Stomach (tissue), 19 donors: ENCODE measurements at places on chromosomes 6 and 20.
A peak's percentile ranks its signal among the peaks of the same experiment; 100 is the strongest.

DNA sequence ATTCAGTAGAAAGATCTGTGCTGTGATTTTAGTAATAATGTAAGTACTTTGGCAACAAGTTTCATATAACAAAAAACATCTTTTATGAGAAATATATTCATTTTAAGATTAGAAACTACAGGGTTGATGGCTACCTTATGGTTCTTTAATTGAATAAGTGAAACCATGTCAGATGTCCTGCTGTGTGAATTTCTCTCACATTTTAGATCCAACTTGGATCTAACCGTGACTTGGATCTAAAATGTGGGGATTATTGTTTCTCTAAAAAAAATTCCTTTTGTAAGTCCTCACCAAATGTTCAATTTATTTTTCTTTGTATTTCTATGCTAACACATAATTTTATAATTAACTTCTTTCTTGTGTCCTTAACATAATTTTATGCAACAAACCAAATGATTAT lies 30.4 kb downstream of the ZC2HC1B start:
- DNase-seq = peak; percentile 26

DNA sequence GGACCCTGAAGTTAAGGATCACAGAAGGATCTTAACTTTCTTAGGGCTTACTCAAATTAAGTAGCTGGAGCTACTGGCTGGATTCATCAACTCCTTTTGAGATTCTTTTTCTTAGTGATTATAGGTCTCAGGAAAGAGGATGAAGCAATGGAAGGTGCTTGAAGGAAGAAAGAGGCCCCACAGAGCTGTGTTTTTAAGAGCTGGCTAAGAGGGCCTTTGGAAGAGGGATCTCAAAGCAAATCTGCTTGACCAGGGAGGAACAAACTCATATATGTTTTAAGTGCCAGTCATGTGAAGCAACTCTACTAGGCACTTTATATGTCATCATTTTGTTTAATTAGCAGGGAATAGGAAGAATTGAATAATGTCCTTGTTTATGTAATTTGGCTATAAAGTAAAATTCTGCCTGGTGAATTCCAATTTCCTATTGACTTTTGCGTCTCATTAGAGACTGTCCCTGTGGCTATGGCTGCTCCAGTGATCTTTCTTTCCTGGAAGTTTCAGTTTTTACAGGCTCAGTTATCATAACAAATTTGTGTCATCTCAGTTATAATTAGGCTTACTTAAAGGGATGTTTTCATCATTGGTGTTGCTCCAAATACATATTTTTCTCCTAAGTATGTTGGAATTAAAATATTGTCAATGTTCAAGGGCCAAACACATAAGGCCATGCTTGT lies 222.8 kb upstream of the CITED2 start:
- DNase-seq = no peak

- no peak for DNase-seq
Observed at GRCh38 chr6:27286141-27286540, 25.9 kb downstream of the POM121L2 start.

DNA sequence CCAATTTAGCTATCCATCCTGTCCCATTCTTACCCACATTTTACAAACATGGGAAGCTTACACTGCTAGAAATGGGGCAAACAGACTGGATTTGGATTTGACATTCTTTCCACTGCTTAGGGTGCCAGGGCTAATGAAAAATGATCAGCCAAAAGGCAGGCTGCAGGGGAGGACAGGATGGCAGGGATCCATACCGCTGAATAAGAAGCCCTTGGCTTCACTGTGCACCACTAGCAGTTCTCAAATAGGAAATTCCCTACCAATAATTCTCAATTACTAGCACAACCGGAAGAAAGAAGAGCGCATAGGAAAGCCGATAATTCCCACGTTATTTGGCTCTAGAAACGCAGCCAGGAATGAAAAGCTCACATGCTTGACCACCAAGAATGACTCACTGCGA lies 73.1 kb downstream of the NDUFAF5 start:
- DNase-seq = no peak

GRCh38 chr6:129345890-129346289 lies 364.1 kb downstream of the ARHGAP18 start:
- no peak for DNase-seq

DNA sequence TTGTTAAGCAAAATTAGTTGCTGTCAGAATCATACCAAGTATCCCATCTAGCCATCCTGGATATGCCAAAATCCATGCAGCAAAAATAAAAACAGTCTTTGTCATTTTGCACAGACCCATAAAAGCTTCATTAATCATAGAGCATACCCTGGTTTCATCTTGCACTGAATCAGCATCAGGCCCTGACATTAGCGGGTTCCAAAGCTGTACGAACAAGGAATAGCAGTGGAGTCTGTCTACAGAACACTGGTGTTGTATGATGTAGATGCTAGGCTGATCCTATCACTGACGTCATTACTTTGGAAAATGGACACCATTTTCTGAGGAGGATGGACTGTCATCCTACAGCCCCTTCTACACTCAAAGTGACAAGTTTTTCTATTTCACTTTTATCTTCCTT lies 315.6 kb downstream of the ESR1 start:
- DNase-seq = no peak
